Stromal cell of bone marrow (primary cell): ENCODE measurements at places on chromosomes 12 and 14.

GRCh38 chr12:101928556-101928955, 51.2 kb downstream of the DRAM1 start:
- no peak for DNase-seq

DNA sequence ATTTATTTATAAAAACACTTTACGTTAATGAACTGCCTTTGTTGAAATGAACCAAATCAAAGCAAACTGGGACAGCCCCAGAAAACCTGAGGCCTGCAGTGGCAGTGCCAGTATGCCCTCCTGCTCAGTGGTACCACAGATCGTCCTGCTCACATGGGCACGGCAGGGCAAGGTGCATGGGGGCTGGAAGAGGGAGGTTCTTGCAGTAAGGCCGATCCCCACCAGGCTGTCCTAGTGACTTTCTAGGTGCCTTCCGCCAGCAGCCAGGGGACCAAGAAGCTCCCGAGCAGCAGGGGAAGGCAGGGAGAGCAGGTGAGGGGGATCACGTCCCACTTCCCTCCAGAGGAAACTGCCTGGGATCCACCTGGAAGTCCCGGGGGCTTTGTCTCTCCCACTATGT, 63.9 kb downstream of the TESC start:
- no peak for DNase-seq

GRCh38 chr12:26633591-26634210, 199.3 kb downstream of the ITPR2 start:
- no peak for DNase-seq

GRCh38 chr14:95679998-95680735, 6.1 kb upstream of the TCL1B start:
- DNase-seq, result no peak

- no peak for DNase-seq
Observed at GRCh38 chr12:71092290-71092689, 65.5 kb downstream of the TSPAN8 start.

DNA sequence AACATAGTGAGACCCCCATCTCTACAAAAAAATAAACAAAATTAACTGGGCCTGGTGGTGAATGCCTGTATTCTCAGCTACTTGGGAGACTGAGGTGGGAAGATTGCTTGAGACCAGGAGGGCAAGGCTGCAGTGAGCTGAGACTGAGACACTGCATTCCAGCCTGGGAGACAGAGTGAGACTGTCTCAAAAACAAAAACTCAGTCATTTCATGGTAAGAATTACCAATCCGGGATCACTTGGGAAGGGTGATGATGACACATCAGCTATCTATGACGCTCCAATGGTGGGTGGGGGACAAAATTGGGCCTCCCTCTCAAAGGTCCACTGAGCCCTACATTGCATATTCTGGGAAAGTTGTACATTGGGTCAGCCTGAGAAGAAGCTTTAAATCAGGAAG, 47.7 kb downstream of the SERPINA3 start:
- DNase-seq, result no peak
